ENCODE measurements at places on chromosomes 3 and 15.

- no peak for DNase-seq
These were observed 117.4 kb downstream of the LIPC start for GRCh38 chr15:58549013-58549784.

DNA sequence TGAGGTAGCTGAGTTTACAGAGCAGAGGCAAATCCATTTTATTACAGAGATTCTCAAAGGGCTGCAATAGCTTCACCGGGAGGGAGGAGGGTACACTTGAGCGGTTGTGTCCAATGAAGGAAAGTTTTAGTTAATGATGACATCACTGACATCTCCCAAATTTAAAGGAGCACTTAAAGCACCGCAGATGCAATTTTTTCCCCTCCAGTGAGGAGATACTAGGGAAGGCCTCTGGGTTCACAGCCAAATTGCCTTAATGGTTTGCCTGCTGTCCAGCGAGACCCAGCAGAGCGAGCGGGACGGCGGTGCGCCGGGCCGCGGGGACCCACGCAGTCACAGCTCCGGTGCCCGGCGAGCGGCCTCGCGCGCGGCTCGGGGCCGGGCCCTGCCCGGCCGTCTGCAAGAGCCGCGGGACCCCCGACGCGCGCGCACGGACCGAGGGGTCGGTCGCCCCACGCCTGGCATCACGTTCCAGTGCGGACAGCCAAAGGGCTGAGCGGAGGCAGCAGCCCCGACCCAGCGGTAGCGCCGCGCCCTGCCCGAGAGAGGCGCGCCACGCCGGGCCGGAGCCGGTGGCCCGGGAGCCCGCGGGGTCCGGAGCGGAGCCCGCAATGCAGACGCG is 160.5 kb upstream of the CHRNA7 start:
- DNase-seq, result no peak

- no peak for DNase-seq
These were observed 4.4 kb downstream of the MTMR14 start for GRCh38 chr3:9653565-9654248.

DNA sequence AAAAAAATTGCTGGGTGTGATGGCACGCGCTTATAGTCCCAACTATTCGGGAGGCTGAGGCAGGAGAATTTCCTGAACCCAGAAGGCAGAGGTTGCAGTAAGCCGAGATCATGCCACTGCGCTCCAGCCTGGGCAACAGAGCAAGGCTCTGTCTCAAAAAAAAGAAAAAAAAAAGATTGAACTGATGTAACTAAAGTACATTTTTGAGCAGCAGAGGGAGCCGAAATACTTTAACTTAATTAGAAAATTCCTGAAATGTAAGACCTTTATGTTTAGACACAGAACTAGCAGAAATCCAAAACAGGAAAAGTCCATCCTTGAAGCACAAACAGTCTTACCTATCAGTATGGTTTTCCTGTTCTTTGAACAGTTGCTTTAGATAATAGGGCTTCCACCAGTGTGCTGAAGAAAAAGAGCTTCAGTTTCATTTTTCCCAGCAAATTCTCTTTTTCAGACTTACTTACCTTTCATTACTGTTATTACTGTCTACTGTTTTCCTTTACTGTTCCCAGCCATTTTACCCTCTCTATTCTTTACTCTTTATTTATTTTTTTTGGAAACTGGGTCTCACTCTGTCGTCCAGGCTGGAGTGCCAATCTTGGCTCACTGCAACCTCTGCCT is 33.4 kb upstream of the ZNF609 start:
- DNase-seq, result peak; percentile 30

- DNase-seq, result no peak
These were observed 45.4 kb downstream of the TMEM45A start for GRCh38 chr3:100537646-100538338.

GRCh38 chr15:85002517-85002916 is 20.9 kb downstream of the PDE8A start:
- DNase-seq, result no peak

GRCh38 chr15:74369084-74369745 is 1.8 kb upstream of the CYP11A1 start:
- DNase-seq, result no peak

- DNase-seq, result no peak
These were observed 59.8 kb downstream of the SH3BP5 start for GRCh38 chr3:15272426-15273196.

- DNase-seq, result no peak
These were observed 36.3 kb downstream of the CDC25A start for GRCh38 chr3:48151807-48152427.

- DNase-seq, result no peak
These were observed 26.6 kb upstream of the TRIM42 start for GRCh38 chr3:140651287-140651686.

- DNase-seq, result no peak
These were observed 26.6 kb downstream of the USP50 start for GRCh38 chr15:50519740-50520425.

- no peak for DNase-seq
These were observed 137.1 kb downstream of the CD47 start for GRCh38 chr3:107953722-107954121.

DNA sequence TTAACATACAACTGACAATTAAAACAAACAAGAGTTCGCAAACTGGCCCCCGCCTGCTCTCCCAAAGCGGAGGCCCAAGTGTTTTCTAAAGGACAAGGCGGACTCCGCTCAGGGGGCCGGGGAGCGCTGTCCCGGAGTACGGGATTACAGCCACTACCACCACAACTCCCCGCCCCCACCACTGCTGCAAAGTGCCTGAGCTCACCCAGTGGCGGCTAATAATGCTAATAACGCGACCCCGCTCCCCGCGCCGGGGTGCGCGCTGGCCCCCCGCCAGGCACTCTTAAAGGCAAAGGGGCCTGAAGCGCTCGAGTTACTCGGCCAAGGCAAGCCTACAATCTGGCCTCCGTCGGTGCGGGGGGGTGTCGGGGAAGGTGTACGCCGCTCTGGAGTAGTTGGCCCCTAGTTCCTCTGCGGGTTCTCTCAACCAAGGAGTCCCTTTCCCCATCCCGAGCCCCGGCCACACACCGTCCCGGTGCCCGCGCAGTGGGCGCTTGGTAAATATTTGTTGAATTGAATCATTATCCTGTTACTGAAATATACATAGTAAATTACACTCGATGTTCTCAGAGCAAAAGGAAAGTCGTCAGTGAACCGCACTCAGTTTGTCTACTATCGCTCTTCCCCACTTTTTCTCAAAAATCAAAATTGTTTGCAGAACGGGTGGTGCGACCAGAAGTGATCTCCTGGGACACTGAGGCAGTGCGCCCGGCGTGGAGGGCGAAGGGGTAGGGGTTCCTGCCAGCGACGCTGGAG is 827 bp downstream of the WNT5A start:
- no peak for DNase-seq

- no peak for DNase-seq
These were observed 253.0 kb upstream of the RASGRP1 start for GRCh38 chr15:38817427-38818156.

DNA sequence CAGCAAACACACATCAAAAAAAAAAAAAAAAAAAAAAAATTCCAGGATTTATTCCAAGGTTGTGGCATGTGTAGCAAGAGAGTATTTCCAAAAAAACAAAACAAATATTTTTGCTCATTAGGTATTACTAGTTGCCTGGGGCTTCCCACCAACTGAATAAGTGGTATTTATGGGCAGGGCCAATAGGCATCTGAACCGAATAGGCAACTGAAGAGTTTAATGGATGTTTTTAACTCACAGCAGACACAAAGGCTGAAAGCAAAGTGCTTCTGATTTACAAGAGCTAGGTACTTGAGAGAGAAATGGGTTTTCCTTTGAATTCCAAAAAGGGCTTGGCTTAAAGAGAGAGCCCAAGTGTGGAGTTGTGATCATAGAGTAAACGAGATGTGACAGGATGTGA is 21.4 kb downstream of the EIF4E3 start:
- DNase-seq, result no peak

DNA sequence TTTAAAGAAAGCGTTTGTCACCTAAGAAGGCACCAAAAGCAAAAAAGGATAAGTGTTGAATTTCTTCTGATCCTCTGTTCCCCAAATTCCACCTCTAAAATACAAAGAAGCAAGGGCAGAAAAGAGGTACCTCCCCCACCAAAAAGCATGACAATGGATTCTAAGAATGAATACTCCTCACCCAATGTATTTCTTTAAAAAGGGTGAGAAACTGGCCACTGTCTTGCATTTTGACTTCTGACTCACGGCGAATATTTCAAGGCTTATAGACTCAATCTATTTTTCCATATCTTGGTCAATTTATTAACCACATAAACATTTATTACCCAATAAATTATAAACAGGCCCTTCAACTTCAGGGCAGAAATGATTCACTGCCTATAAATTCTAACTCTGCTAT is 131.1 kb downstream of the NR1I2 start:
- DNase-seq, result no peak

- DNase-seq, result no peak
These were observed 90.3 kb downstream of the ASB7 start for GRCh38 chr15:100692671-100693070.

GRCh38 chr3:27428446-27428845 is 55.7 kb downstream of the SLC4A7 start:
- DNase-seq, result no peak

GRCh38 chr3:52004163-52004787 is 8.6 kb upstream of the RPL29 start:
- DNase-seq, result no peak

DNA sequence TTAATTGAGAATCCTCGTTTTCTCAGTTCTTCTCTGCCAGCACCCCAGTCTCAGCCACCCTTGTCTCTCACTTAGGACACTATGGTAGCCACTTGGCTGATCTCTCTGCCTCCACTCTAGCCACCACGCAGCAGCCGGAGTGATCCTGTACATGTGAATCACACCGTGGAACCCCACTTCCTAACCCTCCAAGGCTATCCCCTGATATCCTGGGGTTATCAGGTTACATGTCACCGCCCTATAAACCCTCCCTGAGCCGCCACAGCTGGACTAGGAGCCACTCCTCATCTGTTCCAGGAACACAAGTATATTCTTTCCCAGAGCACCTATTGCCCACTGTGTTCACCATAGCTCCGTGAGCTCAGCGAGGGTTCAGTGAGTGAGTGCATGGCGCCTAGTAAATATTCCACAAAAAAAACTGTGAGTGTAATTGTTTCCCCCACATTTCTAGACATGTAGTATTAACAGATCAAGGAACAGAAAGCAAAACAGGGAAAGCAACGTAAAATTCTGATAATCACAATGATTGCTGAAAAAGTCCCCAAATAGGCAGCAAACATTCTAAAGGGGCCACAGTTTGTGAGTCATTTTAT is 661 bp upstream of the PARP14 start:
- peak; percentile 30 for DNase-seq

GRCh38 chr3:168514252-168514651 is 418.5 kb upstream of the GOLIM4 start:
- DNase-seq, result no peak

DNA sequence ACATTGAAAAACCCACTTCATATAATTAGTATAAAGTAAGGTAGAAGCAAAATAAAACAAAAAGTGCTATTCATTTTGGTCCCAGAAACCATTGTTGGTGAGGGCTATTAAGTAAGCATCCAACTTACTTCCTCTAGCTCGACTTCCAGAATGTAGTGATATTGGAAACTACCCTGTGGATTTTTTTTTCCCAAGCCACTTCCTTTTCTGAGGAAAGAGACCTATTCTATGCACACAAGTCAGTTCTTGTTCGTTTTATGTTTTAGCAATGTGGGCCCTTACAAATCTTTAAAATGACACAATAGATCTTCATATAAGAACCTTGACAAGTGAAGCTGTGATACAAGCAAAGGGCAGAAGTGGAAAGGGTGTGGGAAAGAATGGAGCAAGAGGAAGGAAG is 402.0 kb upstream of the TBL1XR1 start:
- DNase-seq, result no peak

DNA sequence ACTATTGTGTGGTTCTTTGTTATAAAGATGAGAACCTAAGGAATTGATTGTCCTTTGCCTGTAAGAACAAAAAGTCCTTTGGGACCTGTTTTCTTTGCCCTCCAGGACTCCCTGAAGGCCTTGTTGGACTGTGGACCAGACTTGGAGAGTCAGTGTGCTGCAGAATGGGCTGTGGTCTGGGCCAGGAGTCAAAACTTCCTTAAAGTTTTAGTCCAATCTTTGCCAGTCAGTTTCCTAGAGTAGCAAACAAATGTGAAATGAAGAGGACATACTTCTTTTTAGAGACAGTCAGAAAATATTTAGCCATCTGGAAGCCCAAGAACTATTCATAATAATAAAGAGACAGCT is 45.4 kb downstream of the PDE8A start:
- no peak for DNase-seq

DNA sequence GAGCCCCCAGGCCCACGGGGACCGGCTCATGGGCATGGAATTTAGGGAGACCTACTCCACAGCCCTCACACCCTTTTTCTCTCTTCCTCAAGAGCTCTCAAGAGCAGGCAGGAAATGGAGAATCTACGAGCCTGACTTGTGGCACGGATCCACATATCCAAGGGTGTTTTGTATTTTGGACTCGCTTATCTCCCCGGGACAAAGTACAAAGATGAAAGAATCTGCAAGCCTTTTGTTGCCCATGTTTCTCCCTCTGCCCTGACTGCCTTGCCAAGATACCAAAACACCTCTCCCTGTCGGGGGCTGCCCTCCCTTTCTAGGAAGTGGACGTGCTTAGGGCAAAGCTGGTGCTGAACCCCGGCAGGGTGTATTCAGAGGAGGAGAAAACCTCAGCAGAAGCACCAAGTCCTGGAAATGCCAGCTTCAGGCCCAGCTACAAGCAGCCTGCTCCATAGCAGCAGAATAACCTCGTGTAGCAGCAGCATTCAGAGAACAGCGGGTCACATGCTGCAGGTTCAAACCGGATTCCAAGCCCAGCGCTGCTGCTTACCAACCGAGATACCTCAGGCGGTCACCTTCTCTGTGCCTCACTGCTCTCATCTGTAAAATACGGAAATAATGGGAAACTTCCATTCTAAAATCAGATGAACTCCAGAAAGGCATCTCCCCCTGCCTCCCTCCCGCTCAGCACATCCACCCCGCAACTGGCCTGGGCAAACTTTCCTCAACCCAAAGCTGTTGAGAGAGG is 35.2 kb downstream of the DNASE1L3 start:
- DNase-seq, result no peak

- no peak for DNase-seq
These were observed at the start of gene CCDC50 for GRCh38 chr3:191328962-191329653. TSS of gene CCDC50 (plus strand) at chr3:191329394. CDS start at chr3:191329675, 281 bp downstream.

- DNase-seq, result peak; percentile 41
These were observed 71.3 kb upstream of the SLCO3A1 start for GRCh38 chr15:91782221-91782620.

DNA sequence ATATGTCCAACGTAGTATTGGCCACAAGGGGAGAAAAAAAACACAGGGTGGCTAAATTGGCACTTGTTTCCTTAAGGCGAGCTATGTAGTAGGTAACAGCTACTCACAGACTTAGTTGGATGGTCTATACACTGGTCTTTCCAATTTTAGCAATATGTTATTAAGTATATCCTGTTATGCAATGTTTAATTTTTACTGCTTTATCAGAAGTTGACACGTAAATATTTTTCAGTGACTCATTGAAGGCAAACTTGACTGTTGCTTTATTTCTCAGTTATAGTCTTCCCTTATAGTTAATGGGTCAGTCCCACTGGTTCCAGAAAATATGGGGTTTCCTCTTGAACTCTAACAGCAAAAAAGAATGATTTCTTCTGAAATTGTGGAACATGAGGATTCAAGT is 46.5 kb downstream of the ADPGK start:
- DNase-seq, result no peak

- DNase-seq, result no peak
These were observed 768.5 kb upstream of the CFAP20DC start for GRCh38 chr3:59818033-59818918.

GRCh38 chr15:78983146-78983918 is 38.5 kb upstream of the CTSH start:
- DNase-seq, result no peak

Measured in AML-193 (cell line).